Common myeloid progenitor, CD34-positive (primary cell): ENCODE measurements at places on chromosomes 5 and 9.

- DNase-seq = no peak
Measured at GRCh38 chr5:22258139-22258538, 595.0 kb downstream of the CDH12 start.

- DNase-seq = no peak
Measured at GRCh38 chr5:136145030-136145429, 12.4 kb downstream of the SMAD5 start.

DNA sequence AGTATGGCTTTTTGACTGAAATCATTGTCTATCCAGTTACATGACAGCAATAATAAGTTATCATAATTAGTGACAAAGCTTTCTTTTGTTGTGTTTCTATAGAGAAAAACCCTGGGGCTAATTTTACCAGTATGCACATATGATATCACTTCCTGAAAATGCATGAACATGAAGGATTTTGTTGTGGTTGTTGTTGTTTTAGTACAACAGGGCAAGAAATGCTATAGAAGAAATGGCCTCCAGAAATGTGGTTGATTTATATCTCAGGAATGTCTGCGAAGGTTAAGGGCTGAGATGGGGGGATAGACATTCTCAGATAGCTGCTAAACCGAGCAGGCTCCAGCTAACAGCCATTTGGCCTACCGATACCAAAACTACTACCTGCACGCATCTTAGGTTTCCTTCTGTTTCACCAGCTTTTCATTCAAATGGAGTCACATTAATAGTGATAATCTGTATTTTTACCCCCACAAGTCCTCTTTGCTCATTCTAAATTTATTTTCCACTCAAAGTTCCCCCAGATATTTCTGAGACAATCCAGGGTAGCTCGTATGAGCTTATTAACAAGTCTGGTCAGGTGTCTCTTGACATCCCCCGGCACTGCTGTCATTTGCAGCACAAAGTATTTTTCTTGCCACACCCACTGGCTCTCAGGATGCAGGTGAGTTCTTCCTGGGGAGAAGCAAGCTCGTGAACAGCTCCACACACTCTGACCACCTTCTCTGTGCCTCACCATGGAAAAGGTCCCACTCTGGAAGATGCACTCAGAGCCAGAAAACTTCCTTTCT, 232.4 kb upstream of the GAS1 start:
- DNase-seq = no peak

GRCh38 chr5:32776200-32776599, 65.1 kb downstream of the NPR3 start:
- DNase-seq = no peak

DNA sequence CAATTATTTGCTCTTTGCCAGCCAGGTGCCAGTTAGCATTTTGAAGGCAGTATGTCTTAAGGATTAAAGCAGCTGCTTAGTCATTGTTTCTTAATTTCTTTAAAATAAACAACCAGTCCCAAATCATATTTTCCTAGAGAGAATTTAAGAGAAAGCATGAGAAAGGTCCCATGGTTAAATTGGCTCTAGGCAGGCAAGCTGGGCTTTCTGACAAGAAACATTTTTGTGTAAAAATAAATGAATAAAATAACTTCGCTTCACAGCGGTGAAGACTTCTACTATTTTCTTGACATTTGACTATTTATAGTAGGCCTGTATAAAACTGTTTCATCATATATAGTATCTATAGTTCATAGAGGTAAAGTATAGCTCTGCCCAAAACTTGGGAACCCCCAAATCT, 617.7 kb upstream of the C9orf72 start:
- DNase-seq = no peak

DNA sequence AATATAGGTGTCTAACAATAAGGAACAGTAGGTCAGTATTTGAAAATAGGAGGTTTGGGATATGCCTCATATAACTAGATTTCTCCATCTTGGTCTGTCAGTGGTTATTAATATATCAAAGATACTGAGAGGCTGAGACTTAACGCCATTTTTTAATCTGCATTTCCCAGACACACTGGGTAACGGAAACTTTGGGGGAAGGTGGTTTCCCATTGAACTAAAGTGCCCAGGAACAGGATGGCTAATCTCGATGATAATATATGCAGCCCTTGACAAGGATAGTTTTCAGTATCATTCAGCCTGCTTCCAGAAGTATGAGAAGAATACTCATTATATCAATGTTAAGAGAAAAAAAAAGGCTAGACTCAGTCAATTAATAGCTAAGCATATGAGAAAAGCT, 30.7 kb downstream of the EFNA5 start:
- peak; percentile 23 for DNase-seq

GRCh38 chr5:147734894-147735293, 47.6 kb downstream of the JAKMIP2 start:
- DNase-seq = no peak

DNA sequence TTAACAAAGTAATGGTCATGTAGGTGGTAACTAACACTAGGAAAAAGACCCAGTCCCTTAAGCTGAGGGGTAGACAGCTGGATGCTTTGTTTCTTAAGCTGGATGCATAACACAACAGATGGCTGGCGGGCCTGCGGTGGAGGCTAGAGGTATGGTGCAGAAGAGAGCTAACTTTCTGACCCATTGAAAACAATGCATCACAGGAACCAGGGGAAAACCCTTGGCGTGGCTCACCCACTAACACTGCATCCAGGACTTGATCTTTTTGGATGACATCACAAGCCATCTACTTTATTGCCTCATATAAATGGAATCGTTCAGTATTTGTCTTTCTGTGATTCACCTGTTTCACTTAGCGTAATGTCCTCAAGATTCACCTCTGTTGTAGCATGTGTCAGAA, 138.7 kb downstream of the AUH start:
- no peak for DNase-seq
